A549 treated with dexamethasone at 1 μM for 4 hours (cell line): ENCODE measurements at places on chromosomes 5 and 9. TPM values are rescaled to one million over a fixed set of nuclear protein-coding genes. Genes with fewer than 3 reads are reported as not detected.

FBP2 gene
- 0.09 TPM in 1 of 5 replicates, not detected in the others for total RNA-seq

RETREG1 gene
- total RNA-seq: 2.3 to 4.2 TPM (median 3.0 TPM) in 5 replicates

PCDHB11 gene
- total RNA-seq: 0.07 to 0.08 TPM (median 0.07 TPM) in 4 of 5 replicates, not detected in the other

INSL6 gene
- not detected in 5 replicates for total RNA-seq

ACTBL2 gene
- total RNA-seq: 0.05 to 0.07 TPM (median 0.06 TPM) in 3 of 5 replicates, not detected in the others

SNCAIP gene
- total RNA-seq: 0.02 to 0.05 TPM (median 0.04 TPM) in 3 of 5 replicates, not detected in the others

CHMP5 gene
- total RNA-seq: 61.5 to 75.7 TPM (median 63.9 TPM) in 5 replicates

MCC gene
- total RNA-seq: 0.12 to 0.38 TPM (median 0.26 TPM) in 5 replicates

SPATA31C1 gene
- total RNA-seq: not detected in 5 replicates

KLF4 gene
- total RNA-seq: 33.8 to 39.6 TPM (median 38.3 TPM) in 5 replicates

OR1J2 gene
- not detected in 5 replicates for total RNA-seq

AFAP1L1 gene
- total RNA-seq: 10.3 to 15.2 TPM (median 13.4 TPM) in 5 replicates

MTRR gene
- 28.2 to 42.1 TPM (median 35.9 TPM) in 5 replicates for total RNA-seq

ITGA2 gene
- total RNA-seq: 8.5 to 13.9 TPM (median 11.3 TPM) in 5 replicates

PCDHB15 gene
- total RNA-seq: 0.05 to 0.16 TPM (median 0.05 TPM) in 5 replicates

TAF11L5 gene
- total RNA-seq: not detected in 5 replicates
